ENCODE measurements at places on chromosomes 2 and 18.

DNA sequence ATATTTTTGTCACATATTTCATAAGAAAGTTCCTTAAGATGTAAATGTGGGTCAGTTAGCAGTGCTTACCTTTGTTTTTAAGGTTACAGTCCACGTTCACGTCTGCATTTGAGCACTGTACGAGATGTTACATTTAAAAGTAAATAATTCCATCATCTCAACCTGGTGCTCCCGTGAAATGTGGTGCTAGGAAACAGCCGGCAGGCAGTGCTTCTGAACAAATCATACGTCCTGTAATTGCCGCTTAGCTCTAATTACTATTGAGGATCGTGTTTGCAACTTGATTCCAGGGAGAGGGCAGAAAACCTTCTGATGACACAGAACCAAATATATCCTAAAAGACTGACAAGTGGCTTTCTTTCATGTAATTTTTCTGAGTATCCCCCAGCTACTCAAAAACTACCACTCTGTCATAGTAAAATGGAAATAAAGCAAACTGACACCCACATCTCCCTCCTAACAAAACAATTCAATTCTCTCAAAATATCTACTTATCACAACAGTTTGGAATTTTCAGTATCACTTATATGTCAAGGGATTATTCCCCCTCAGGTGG is 297.8 kb upstream of the SESTD1 start:
- DNase-seq, result no peak

- no peak for DNase-seq
These were observed 87.9 kb upstream of the KCNH7 start for GRCh38 chr2:162926501-162926900.

DNA sequence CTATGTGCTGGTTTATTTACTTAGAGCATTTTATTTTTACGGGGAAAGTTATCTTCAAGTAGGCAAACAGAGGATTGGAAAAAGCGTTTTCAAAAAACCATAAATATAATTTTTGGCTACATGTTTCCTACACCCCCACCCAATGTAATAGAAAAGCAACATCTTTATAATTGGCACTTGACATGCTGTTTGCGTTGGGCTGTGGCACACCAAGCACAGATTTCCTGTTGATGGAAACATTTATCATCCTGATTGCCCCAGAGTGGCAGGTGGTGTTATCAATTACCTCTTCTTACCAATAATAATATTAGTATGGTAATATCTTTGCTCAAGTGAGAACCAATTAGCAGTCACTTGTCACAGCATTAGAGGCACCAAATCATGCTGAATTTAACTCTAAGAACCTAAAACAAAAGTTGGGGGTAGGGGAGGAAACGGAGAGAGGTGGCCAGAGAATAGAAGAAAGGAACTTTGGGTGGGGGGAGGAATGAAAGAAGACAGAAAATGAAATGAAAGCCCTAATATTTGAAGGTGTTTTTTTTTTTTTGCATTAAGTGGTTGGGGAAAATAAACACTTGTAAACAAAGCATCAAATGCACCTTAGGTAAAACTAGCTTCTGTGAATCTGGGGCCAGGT is 3.8 kb upstream of the SALL3 start:
- DNase-seq, result no peak

- DNase-seq, result no peak
These were observed 68.7 kb upstream of the RBM44 start for GRCh38 chr2:237729681-237730475.

DNA sequence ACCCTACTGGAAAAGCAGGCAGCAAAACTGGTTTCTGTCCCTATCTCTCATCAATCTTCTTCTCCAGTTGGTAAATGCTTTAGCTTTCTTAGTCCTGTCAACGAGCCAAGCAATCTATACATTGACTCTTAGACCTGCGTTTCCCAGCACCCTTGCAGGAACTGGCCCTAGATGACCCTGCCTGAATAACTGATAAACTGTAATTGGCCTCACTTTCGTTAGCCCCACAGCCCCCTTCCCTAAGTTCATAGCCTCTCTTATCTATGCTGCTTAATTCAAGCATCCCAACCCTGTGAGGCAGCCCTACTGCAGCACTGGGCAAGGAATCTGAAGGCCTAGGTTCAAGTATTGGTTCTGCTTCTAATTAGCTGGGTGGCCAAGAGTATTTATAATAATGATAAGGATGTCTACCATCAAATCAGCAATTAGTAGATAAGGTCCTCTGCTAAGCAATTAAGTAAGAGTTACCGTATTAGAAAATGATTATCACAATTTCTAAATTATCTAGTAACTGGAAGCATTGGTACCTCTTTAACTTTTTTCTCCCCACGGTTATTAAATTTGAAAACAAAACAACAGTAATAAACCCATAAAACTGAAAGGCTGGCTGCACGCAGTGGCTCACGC is 86.4 kb upstream of the RMDN2 start:
- DNase-seq, result no peak

DNA sequence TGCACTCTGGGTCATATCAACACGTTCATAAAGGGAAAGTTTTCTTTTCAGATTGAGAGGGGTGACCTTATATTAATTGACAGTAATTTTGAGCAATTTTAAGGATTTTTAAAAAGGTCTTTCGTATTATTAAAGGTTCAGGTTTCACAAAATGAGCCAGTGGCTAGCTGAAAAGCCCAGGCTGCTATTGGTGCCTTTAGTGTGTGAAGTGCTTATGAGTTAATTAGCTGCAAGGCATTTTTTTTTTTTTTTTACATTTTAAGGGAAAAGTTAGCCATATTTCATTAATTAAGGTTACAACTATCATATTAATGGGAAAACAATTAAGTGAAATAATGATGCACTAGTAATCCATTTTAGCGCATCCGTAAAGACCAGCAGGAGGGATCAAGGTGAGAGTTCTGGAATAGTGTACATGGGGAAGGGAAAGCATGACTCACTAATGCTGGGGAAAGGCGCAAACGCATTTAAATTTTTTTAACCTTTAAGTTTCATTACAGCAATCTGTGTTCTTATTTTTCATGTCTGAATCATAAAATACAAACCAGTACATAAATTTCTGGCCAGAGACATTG is 200.0 kb downstream of the ZNF407 start:
- no peak for DNase-seq

DNA sequence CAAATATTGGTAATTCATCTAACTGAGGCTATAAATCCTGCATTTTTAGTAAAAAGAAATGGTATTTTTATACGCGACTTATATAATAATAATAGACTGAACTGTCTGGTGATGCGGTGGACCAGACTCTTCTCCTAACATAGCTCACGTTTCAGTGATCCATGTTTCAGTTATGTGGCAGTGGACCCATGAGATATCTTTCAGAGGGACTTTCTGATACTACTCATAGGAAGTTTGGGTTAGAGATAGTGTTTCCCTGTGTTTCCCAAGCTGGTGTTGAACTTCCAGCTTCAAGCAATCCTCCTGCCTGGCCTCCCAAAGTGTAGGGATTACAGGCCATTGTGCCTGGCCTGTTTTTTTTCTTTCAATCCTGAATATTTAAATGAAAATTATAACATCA is 59.2 kb downstream of the KCTD1 start:
- no peak for DNase-seq

- no peak for DNase-seq
These were observed 280.5 kb downstream of the AGAP1 start for GRCh38 chr2:235774153-235774870.

- DNase-seq, result no peak
These were observed 96.3 kb downstream of the ANTXR1 start for GRCh38 chr2:69109255-69109654.

DNA sequence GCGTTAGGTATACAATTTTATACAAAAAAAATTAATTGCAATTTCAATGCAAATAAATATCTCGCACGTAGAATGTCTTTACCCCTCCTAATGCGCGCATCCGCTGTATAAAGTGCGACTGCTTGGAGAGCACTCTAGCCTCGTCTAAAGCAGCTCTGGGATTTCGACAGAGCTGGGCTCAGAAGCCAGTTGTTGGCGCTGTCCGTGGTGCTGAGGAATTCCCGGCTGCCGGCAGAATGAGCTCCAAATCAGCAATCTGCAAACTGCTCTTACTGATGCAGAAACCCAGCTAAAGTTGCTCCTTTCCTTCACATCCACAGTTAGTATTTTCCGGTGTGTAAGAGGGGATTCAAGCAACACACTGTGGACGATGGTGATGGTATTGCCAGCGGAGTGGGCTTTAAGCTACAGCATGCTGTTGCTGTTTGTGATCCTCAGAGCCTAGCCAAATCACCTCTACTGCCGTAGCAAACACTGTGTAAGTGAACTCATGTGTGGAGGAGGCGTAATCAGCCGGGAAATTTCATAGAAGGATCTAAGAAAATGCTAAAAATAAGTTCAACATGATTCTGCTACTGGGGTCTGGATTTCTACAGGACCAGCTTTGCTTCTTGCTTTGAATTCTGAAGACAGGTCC is at the start of gene VWC2L:
TSS of gene VWC2L (plus strand) at position 137 of the 637 bp plus-strand sequence. CDS start 3,140 bp downstream, outside the sequence.
- no peak for DNase-seq

All from T-helper 22 cell (primary cell).